ENCODE measurements at places on chromosomes 4 and X. TPM values are rescaled to one million over a fixed set of nuclear protein-coding genes. Genes with fewer than 3 reads are reported as not detected.

PASD1 gene
- total RNA-seq: not detected

GPRASP1 gene
- total RNA-seq: 0.74 TPM

CSAG3 gene
- not detected for total RNA-seq

HMGB3 gene
- total RNA-seq: 28.5 TPM

SPANXN2 gene
- total RNA-seq: not detected

All from bronchus fibroblast of lung (primary cell).